NCI-H1105 (cell line): ENCODE measurements at places on chromosomes 12 and 14.

- no peak for DNase-seq
These were observed 341.6 kb upstream of the FKBP4 start for GRCh38 chr12:2453076-2453760.

DNA sequence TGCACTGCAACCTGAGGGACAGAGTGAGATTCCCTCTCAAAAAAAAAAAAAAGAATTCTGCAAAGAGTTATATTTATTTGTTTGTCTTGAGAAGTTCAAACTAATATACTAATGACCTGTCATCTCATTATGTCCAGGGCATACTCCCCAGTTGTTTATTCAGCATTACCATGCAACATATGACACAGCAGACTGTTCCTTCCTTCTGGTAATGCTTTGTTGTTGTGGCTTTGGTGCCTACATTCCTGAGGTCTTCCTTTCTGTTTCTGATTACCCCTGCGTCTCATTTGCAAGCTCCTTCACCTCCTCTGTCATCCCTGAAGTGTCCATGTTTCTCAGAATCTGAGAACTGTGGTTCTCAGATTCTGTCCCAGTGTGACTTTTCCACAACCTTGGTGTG, 55.3 kb downstream of the DERA start:
- DNase-seq = no peak

DNA sequence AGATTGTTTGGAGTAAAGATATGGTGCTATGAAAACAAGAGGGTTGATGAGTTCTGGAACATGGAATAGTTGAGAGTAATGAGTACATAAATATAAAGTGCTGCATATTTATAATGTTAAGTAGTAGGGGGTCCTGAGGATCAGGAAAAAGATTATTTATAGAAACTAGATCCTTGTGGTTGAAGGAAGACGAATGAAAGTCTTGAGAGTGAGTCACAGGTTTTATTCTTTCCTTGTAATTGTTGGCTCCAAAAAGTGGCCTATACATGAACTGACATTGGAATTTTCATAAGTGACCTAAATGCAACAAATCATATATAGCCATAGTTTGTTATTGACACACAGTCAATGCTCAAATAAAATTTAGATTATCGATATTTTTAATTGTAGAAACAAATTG, 440.4 kb upstream of the PRICKLE1 start:
- DNase-seq = no peak

DNA sequence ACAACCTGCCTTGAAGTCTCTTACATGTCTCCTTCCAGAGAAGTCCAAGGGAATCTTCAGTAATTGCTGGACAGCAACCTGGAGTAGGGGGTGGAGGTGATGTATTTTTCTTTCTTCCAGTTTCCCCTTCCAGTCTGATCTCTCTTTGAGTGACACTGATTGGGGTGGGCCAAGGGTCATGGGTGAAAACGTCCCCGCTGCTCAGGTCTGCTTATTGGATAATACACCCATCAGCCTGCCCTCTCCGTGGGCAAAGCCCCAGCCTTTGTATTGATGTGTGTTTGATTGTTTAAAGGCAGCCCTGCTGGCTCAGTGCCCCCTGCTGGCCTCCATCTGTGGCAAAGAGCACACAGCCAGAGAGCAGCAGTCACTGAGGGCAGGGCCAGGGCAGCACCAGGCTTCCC, 35.7 kb upstream of the ATP2A2 start:
- no peak for DNase-seq

GRCh38 chr14:65043893-65044595, 57.3 kb downstream of the FNTB start:
- DNase-seq = no peak

DNA sequence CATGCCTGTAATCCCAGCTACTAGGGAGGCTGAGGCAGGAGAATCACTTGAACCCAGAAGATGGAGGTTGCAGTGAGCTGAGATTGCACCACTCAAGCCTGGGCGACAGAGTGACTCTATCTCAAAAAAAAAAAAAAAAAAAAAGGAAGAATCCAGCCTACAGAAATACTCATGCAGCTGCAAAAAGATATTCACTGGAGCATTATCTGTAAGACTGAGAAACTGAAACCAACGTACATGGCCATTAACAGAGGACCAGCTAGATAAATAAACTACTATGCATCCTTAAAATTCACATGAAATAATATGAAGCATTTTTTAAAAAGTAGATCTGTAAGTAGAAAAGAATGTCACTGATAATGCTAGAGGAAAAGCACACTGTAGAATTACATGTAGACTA, 3.5 kb downstream of the SLC7A7 start:
- no peak for DNase-seq

DNA sequence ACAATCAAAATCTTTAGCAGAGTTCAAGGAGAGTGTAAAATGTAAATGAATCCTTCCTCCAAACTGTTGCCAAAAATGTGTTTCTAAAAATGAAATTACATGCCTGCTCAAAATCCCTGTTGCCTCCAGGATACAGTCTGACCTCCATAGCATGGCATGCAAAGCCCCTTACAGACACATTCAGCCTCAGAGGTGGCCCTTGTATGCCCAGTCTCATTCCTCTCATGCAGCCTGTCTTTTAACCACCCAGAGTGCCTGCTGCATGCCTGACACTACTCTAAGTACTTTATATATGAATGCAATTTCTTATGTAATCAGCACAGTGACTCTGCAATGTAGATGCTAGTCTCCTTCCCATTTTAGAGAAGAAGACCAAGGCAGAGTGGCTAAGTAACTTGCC, 24.4 kb upstream of the PTPRQ start:
- DNase-seq = no peak
